ENCODE measurements at places on chromosomes 3 and 15.
A peak's percentile ranks its signal among the peaks of the same experiment; 100 is the strongest.

DNA sequence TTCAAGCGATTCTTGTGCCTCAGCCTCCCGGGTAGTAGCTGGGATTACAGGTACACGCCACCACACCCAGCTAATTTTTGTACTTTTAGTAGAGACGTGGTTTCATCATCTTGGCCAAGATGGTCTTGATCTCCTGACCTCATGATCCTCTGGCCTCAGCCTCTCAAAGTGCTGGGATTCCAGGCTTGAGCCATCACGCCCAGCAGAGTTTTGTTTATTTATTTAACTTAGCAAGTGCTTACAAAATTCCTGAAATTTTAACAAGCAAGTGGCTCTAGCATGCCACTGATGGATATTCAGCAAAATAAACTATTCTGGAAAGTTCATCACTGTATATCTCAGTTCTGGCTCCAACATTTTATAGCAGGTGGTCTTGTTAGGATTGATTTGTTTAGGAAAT, 585.9 kb downstream of the OTOL1 start:
- no peak for DNase-seq

- DNase-seq = peak; percentile 46
Measured at GRCh38 chr15:55267401-55268175, 22.0 kb downstream of the RAB27A start.

GRCh38 chr3:94734206-94734605, 671.3 kb downstream of the NSUN3 start:
- no peak for DNase-seq

DNA sequence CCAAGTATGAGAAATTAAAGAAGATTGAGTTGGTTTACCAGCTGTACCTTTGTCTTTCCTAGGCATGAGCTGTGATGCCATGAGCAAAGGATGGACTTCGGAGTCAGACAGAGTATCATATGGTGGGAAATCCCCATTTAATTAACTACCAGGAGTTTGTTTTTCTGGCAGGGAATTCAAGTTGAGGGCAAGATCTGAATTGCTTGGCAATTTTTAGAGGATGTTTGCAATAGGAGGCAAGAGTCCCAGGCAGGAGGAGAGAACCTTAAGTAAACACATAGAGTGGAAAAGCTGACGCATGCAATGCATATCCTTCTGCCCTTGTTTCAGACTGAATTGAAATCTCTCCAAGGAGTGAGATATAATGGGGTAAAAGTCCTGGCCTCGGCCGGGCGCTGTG, 569.7 kb upstream of the MDFIC2 start:
- DNase-seq = no peak

DNA sequence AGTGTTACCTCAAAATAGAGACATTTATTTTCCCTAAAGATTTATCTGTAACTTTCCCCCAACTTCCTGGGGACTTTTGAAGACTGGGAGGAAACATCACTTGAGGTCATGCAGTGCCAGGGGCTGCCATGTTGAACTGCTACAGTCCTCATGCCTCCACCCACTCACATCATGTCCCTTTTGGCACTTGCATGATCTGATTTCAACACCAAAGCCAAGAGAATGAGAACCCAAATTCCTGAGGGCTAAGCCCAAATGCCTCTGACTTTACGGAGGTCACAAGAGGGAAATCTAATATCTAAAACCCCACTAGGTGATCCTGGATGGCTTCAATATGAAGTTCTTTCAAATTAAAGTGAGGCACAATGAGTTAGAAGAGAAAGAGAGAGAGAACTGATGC, 213.1 kb downstream of the NTRK3 start:
- DNase-seq = no peak

DNA sequence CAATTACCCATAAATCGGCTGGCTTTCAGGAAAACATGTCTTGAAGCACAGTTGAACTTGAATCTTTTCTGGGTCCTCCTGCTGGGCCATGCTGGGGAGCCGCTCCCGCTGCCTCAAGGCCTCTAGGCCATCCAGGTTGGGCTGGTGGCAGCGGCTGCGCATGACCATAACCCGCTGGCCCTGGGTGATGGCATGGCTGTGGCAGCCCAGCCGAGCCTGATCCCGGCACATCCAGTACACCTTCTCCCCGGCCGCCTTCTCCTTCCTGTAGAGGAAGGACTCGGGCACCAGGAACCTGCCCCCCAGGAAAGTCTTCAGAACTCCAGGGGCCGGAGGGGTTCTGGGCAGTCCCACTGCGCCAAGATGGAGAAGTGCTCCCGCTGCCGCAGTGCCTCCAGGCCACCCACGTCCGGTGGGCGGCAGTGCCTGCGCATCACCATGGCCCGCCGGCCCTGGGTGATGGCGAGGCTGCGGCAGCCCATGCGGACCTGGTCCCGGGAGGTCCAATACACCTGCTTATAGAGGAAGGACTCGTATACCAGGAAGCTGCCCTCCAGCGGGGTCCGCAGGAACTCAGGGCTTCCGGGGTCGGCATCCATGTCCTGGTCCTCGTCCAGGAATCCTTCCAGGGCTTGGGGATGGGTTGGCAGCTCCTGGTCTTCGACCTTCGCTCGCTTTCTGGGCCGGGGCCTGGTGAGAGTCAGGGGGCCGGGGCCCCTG, 84.3 kb upstream of the FXR1 start:
- no peak for DNase-seq

- DNase-seq = no peak
Measured at GRCh38 chr3:195701042-195701915, 19.5 kb upstream of the MUC20 start.

- DNase-seq = no peak
Measured at GRCh38 chr3:4745235-4745610, 234.0 kb upstream of the BHLHE40 start.

- no peak for DNase-seq
Measured at GRCh38 chr3:32577581-32578556, 7.2 kb upstream of the DYNC1LI1 start.

DNA sequence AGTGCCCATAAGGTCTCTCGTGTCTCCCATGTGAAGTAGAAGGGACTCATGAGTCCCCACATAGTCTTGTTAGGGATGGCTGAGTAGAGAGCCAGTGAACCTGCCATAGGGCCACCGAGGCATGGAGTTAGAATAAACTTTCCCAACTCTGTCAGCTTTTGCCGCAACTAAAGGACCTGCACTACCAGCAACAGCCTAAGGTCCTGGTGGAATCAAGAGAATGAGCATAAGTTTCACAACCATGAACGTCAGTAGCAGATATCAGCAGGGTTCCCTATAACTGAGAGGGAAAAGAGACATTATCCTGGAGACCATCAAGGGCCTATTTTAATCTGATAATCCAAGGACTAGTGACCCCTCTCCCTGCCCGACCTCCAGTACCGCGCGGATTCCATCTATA, 60.3 kb upstream of the FNDC3B start:
- DNase-seq = no peak

DNA sequence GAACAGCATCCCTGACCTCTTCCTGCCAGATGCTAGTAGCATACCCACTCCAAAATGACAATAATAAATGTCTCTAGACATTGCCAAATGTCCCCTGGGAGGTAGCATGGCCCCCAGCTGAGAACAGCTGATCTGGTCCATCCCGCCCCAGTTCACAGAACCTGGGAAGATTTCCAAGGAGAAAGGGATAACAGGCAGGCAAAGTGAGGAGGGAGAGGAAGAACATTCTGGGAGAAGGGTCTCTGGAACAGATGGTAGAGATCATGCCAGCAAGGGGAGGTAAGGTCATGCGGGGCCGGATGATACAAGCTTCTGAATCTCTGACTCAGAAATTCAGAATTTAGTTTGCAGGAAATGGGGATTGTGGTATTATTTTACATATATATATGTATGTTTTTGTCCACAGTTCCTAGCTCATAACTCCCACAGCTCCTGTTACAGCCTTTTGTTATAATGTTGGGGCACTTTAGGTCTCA, 192.7 kb downstream of the SUCLG2 start:
- DNase-seq = no peak

DNA sequence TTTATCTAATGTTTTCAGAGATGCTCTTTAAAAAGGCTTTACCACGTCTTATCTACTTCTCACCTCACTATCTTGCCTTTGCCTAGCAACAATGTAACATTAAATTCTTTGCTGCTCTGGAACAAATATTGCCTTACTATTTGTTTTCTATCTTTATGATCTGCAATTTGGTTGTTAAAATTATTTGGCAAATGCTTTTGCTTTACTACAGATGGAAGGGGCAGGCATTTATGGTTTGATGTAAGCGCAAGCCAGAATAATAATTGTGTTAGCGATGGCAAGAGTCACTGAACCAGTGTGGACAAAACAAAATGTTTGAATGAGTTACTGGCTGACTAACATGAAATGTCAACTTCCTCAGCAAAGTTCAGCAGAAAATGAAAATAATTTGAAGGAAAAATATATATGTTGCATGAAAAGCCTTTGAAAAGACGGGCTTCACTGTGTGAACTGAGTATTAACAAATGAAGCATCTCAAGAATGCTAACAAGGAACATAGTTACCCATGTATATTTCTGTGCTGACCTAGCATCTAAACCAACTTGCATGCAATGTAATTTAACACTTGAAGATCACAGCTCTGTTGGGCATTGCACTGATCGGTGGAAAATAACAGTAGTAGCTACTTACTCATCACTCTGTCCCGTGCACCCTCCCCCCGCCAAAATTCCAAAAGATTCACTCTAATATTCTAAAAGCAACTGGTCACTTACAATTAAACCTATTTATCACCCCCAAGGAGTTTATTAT, 454.0 kb upstream of the ARHGEF26 start:
- DNase-seq = no peak

DNA sequence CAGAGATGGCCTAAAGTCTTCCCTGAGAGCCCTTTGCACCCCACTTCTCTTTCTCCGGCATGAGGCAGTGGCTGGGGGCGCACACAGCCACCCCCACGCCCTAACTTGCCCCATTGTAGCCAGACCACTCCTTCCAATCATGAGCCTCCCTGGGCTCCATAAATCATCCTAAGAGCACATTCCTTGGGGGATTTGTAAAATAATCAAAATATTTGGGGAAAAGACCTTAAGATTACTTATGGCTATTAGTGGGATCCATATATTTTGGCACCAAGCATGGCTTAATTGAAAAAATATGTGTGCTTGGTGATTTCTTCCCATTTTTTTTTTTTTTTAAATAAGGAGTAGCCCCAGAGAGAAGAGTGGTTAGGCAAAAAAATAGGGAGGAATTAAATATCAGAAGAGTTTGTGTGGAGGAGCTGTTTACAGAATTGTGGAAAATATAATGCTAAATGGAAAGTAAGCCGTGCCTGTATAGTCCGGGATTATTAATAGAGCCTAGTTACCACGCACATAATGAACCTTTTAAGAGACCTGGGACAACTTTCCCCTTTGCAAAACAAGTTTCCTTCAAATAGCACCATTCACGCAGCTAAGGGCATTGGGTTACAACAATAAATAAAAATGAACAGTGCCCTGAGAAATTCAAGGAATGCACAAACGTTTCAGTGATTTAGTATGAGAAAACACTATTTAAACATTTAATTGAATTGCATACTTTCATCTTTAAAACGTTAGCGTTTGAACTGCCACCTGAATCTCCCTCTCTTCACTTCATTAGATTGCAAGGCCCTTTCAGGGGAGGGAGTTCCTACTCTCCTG, 46.1 kb downstream of the SMAD6 start:
- DNase-seq = no peak
